Forelimb muscle (tissue), 1 donor: ENCODE measurements at places on chromosomes 3 and 15.

GRCh38 chr15:27576576-27576975 is 522.5 kb downstream of the OCA2 start:
- no peak for DNase-seq

- DNase-seq, result no peak
Measured at GRCh38 chr3:161177991-161178390, 43.1 kb upstream of the NMD3 start.

GRCh38 chr3:193028258-193028657 is 110.6 kb upstream of the MB21D2 start:
- DNase-seq, result no peak

DNA sequence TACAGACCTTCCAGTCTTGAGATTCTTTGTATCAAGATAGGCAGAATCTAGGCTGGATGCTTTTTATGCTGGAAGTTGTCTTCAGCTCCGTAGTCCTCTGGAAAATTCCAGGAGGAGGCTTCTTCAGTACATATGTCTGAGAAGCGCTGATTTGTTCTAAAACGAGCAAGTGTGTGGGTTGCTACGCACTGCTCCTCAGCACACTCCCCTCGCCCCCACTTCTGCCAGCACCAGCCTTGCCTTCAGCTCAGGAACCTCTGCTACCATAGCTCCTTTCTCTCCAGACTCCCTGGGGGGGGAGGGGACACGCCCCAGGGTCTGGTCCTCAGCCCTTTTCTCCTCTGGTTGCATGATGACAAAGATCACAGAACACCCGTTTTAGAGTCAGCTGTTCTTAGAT is 75.5 kb upstream of the TRA2B start:
- no peak for DNase-seq

DNA sequence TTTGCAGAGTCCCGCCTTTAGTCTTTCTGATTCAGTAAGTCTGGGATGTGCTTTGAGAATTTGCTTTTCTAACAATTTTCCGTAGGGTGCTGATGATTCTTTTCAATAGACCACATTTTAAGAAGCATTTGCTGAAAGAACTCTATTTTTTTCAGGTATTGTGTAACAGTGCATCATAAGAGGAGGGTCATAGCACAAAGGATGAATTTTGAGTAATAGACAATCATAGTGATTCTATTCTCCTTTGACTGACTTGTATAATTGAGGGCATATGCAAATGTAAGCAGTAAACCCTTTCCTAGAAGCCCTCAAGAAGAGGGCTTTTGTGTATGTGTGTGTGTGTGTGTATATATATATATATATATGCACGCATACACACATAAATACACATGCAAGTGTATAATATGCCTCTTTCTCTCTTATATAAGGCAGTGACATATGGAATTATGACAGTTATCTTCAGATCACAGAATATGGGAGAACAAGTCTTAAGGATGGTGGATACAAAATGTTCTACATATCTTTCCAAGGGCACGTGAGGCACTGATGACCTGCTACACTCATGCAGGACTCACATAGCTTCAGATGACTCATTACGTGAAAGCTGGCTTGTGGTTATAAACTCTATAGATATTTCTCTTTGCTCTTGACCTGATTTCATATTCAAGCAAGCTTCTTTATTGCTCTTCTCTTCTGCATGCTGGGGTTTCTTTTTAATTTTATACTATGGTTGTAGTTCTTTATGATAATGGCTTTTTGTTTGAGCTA is 6.5 kb upstream of the PLSCR1 start:
- no peak for DNase-seq

DNA sequence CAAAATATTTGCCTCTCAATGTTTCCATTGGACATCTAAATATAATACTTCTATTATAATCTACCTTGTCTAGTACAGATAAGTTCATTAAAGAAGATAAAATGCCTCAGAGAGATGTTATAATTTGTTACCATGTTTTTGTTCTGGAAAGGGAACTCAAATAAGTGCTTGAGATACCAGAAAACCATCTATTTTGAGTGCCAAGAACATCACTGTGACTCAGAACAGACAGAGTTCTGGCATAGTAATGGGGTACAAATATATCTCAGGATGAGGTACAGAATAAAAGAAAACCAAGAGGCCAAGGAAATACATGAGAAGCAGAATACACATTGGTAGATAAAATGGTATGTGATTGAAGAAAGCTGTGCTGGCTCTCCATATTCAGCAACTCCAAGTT is 58.9 kb downstream of the IMPG2 start:
- no peak for DNase-seq

GRCh38 chr3:128271536-128272332 is 118.5 kb downstream of the EEFSEC start:
- DNase-seq, result no peak

DNA sequence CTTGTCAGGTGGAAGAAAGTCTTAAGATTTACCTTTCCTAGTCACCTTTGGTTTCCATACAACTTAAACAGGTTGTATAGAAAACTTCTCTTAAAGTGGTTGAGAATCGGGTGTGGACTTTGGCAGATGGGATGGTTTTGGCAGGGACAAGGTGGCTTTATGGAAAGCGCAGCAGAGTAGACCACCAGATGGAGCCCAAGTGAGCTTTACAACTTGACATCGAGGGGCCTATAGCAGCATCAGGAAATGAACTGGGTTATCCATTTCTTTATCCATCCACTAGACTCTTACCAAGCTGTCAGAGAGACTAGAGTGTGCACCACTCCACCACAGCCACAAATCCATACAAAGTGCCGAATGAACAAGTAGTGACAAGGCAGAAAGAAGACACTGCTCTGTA is 85.3 kb upstream of the MBNL1 start:
- DNase-seq, result no peak

DNA sequence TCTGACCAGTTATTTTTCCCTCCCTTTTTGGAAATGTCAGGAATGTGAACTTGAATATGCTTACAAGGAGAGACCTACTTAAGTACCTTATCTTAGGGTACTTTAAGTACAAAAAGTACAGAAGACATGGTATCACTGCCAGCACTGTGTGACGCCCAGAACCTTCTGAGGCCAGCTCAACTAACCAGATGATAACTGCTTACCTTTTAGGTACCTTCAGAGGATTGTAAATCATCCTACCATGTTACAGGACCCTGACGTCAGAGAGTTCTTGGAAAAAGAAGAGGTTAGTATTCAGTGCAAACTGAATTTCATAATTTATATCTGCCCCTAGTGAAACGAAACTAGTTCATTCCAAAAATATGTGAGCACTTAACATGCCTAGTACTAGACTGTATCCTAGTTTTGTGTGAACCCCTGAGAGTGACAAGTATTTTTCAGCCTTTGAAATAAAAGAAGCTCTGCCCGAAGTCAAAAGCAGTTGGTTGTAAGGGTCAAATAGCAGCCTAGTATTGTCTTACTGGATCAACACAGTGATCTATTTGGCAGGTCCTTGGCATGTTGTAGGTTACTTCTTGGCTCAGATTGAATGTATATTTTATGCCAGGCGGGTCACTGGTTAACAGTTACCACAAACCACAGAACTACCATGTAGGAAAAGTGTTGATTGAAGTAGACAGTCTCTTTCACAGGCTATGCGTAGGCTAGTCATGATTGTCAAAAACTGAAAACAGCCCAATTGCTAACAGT is 23.8 kb upstream of the SNX22 start:
- DNase-seq, result no peak

GRCh38 chr15:26702381-26702780 is 70.5 kb downstream of the GABRB3 start:
- no peak for DNase-seq

DNA sequence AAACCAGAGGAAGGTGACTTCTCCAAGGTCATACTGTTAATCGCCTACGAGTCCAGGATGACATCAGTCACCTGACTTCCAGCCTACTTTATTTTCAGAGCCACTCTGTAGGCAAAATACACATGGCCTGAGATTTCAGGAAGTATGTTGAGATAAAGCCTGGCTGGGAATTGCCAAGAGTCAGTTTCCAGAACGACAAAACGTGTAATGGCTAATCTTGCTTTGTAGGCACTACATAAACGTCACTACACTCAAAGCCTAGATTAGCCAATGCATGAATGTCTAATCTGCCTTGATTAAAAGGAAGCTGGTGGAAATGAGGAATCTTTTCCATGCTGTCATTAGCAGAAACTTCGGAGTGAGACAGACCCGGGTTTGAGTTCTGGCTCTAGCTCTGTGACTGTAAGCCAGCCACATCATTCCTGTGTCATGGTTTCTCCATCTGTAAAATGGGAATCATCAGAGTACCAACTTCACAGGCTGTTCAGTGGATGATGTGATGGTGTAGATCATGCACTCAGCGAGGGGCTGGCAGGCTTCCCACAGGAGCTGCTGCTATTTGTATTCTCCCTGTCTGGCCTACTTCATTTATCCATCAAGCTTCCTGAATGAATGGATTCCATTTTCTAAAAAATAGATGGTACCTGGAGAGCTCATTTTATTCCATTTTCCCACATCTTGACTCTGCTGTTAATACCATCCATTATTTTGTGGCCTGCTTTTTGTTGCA is 241.9 kb downstream of the XXYLT1 start:
- DNase-seq, result no peak

DNA sequence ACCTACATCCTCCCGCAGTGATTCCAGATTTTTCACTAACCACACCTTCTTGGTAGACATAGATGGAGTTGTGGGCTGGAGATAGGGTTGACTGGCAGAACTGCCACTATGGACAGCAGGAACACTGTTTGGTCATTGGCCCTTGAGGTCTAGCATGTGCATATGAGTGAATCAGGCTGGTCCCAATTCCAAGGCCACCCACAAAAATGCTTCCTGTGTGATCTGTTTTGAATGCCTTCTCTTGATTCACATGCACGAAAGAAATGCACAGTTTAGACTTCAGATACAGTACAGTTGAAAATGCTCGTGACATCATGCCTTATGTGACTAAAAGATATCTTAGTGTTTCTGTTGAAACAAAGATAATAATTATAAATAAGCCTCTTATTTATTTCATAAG is 285.8 kb upstream of the SEMA6D start:
- DNase-seq, result no peak

DNA sequence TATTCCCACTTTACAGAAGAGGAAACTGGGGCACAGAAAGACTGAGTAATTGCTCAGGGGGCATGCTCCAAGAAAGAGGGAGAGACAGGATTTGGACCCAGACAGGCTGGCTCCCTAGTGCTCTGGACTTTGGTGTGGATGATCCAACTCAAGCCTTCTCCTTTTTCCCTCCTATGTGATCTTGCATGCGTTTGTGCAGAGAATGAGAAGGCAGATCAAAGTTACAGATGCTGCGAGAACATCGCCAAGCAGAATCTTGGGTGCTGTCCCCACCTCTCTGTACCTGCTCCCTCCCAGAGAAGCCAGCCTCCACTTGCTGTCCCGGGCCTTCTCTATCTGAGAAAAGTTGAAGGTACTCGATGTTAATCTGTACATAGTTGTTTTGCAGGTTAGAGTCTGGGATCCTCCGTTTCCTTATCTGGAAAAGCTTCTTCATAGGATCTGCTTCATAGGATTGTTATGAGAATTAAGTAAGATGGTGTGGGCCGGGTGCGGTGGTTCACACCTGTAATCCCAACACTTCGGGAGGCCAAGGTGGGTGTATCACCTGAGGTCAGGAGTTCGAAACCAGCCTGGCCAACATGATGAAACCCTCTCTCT is 10.2 kb downstream of the GNB5 start:
- DNase-seq, result no peak

DNA sequence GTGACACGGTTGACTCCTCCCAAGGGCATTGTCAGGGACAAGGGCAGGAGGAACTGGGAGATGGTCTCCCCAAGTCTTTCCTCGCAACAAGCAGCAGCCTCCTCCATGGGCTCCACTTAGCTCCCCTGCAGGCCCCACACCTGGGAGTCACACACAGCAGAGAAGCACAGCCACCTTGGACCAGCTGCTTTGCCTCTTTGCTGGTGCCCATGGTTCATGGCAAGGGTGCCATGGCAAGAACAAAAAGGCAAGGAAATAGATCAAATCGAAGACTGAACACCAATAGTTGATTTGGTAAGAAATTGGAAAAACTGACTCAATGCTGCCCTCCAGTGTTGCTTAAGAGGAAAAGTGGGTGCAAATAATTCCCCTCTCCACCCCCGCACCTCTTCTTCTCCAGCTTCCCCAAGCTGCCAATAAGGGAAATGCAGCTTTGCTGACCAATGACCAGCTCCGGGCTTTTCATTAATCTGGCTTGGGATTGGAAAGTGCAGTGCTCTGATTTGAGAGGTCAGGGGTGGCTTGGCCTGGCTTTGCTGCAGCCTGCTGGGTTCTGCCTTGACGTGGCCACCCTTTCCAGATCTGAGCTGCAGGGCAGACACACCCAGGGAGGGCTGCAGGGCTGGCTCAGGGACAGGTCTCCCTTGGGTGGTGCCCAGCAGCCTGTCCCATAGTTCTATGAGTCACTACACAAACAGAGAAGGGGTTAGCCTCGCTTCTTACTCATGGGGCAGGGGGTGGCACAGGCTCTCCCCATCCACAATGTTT is 162.0 kb downstream of the KLF13 start:
- DNase-seq, result peak; percentile 56

DNA sequence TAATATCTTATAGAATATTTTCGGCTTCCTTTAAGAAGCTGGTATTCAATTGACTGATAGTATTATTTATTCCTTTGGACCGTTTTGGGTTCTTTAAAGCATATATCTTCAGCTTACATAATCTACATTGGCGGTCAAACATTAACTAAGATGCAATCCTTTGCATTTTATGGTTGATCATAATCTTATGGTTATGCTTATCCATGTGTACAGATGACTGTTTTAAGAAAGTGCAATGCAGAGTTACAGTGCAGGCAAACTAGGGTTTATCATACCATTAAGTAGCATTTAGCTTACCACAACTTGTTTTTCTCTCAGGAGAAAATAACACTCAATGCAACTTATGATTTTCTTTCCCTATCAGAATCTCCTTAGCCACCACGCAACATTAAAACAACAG is 41.4 kb upstream of the POU1F1 start:
- DNase-seq, result no peak

DNA sequence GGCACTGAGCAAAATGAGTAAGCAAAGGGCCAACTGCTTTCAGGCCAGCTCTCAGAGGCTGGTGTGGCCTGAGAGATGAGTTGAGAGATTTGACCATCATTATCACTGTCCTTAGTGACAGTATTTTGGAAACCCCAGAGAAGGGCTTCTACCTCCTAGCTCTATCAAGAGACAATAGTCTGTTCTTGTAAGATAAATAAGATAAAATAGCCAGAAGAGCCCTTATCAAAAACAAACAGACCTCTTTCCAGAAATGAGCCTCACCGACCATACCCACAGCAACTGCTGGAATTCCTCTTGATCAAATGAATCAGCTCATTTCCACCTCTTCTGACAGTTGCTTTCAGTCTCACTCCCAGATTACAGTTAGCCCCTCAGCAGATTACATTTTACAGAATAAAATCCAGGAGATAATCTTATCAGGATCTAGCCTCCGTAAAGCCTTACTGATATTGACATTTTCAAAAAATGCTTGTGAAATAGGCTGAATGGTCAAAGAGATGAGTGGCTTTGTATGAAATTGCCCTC is 4.5 kb downstream of the HDC start:
- no peak for DNase-seq
